Vagina (tissue), 2 donors: ENCODE measurements at places on chromosomes 3 and 15. TPM values are rescaled to one million over a fixed set of nuclear protein-coding genes. Genes with fewer than 3 reads are reported as not detected.

- peaks cover 17% of the 10 kb centered on the region for H3K36me3 ChIP-seq
- no peak for DNase-seq
- H3K4me1 ChIP-seq, result no peaks in the 10 kb centered on the region
- no peak overlapping the region for H3K27ac ChIP-seq
These were observed 27.6 kb downstream of the OPA1 start for GRCh38 chr3:193620650-193621049.

GRCh38 chr3:42179110-42179725 is 86.8 kb downstream of the CCK start:
- H3K27ac ChIP-seq, result no peak overlapping the region
- no peaks in the 10 kb centered on the region for H3K27me3 ChIP-seq
- peaks cover 14% of the 10 kb centered on the region for H3K4me1 ChIP-seq
- H3K4me3 ChIP-seq, result no peak overlapping the region

GRCh38 chr15:51579012-51579411 is 43.6 kb downstream of the DMXL2 start:
- H3K36me3 ChIP-seq, result no peaks in the 10 kb centered on the region
- H3K27ac ChIP-seq, result no peak overlapping the region
- no peak for DNase-seq
- H3K4me1 ChIP-seq, result peaks cover 22% of the 10 kb centered on the region
- no peak overlapping the region for H3K4me3 ChIP-seq

SAMMSON gene
- not detected for total RNA-seq

CORO2B gene
- 4.7 TPM for total RNA-seq

FAM174B gene
- 4.9 TPM for total RNA-seq

HIGD2B gene
- total RNA-seq, result not detected

RNU5B-1 gene
- not detected for total RNA-seq
